ENCODE measurements at places on chromosomes 13 and 19.
A peak's percentile ranks its signal among the peaks of the same experiment; 100 is the strongest.

GRCh38 chr19:2774083-2774679 lies 8.9 kb downstream of the SGTA start:
- no peak for DNase-seq

- DNase-seq: no peak
Observed at GRCh38 chr19:19417628-19418245, 12.3 kb downstream of the GATAD2A start.

- no peak for DNase-seq
Observed at GRCh38 chr13:27461940-27462584, 11.7 kb upstream of the MTIF3 start.

GRCh38 chr19:44848036-44848811 lies 2.1 kb downstream of the NECTIN2 start:
- DNase-seq: peak; percentile 95

GRCh38 chr19:39506944-39507714 lies 7.8 kb upstream of the SELENOV start:
- peak; percentile 79 for DNase-seq

GRCh38 chr19:50509366-50509765 lies 1.6 kb downstream of the JOSD2 start:
- DNase-seq: no peak

DNA sequence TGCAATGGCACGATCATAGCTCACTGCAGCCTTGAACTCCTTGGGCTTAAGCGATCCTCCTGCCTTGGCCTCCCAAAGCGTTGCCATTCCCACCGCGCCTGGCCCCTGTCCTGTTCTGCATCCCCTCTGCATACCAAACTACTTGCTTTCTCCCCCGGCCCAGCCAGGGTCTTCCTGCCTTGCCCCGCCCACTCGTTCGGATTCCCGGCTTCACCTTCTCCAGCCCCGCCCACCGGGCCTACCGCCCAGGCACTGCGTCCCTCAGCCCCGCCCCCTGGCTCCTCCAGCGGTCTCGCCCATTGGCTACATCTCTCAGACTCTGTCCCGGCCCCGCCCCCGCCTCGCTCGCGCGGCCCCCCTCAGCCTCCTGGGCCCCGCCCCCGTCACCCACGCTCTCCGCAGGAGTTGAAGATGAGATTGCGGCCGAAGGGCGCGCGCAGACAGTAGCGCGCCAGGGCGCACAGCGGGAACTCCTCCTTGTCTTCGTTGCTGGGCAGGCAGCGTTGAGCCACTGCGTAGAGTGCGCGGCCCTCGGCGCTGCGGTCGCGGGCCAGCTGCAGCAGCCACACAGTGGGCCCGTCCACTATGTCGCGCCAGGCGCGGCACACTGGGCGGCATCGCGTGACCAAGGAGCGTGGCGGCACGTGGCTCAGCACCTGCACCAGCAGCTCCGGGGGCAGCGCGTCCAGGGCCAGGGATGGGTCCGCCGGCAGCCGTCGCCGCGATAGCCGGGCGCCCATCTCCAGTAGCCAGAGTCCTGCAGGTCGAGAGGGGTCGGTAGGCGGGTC lies 19.0 kb downstream of the MRPS12 start:
- DNase-seq: peak; percentile 95

- no peak for DNase-seq
Observed at GRCh38 chr19:41398598-41398997, 980 bp downstream of the BCKDHA start.

- peak; percentile 72 for DNase-seq
Observed at GRCh38 chr13:31431722-31432137, 232.0 kb downstream of the B3GLCT start.

- peak; percentile 90 for DNase-seq
Observed at GRCh38 chr19:43519436-43520088, 7.4 kb downstream of the ETHE1 start.

DNA sequence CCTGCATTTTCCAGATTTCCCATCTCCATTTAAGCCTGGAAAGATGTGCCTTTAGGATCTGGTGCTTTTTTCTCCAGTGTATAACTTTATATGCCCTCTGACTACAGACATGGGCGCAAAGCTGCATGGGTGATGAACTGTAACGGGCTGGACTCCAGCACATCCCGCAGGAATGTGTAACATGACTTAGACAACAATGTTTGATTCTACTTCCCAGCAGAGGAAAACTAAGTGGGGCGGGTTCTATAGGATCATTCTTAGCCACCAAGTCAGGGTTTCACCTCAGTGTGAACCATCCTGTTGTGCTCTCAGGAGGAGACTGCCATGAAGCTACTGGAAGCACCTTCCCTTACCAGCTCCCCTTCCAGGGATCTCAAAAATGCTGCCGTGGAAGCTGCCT lies 93.2 kb upstream of the SERP2 start:
- no peak for DNase-seq

DNA sequence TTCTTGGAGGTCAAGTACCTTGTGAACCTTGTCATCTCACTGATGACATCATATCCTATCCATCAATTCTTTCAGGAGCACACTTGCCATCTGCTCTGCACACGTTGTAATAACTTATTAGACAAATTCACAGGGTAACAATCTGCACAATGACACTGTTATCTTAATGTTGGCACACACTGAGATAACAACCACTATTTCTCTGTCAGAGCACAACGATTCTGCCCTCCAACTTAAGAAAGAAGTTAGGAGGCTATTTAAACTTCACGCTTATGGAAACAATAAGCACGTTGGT lies 351.3 kb downstream of the DACH1 start:
- DNase-seq: no peak

- no peak for DNase-seq
Observed at GRCh38 chr19:18876865-18877264, 19.1 kb downstream of the CERS1 start.

- no peak for DNase-seq
Observed at GRCh38 chr19:18613589-18614234, 1.0 kb downstream of the TMEM59L start.

DNA sequence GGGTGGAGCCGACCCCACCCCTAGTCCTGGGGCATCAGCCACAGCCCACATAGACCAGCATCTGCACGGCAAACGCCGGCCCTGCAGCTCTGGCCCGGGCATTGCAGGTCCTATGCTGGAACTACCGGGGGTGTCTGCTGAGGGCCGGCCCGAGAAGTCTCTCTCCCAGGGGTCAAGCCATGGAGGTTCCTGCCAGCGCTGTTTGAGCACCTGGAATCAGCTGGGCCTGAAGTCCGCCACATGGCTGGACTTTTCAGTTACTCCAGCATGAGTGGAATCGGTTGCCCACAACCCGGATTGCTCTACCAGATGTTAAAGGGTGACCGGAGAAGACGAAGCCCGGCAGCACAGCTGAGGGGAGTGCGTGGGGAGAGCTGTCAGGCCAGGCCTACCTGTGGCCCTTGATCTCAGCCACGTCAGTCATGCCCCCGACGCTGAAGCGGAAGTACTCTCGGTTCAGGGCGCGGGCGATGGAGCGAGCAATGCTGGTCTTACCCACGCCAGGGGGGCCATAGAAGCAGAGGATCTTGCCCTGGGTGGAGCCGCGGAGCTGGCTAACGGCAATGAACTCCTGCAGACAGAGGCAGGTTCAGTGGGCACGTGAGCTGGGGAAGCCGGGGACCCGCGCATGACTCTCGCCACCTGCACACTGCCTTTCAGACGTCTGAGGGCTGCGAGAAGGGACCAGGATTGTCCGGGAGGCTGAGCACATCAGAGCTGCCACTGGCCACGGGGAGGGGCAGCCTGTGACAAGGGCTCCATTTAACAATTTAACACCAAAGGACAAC lies 8.7 kb downstream of the RPL36 start:
- no peak for DNase-seq

- DNase-seq: no peak
Observed at GRCh38 chr19:56310462-56310861, 4.2 kb downstream of the ZSCAN5A start.

DNA sequence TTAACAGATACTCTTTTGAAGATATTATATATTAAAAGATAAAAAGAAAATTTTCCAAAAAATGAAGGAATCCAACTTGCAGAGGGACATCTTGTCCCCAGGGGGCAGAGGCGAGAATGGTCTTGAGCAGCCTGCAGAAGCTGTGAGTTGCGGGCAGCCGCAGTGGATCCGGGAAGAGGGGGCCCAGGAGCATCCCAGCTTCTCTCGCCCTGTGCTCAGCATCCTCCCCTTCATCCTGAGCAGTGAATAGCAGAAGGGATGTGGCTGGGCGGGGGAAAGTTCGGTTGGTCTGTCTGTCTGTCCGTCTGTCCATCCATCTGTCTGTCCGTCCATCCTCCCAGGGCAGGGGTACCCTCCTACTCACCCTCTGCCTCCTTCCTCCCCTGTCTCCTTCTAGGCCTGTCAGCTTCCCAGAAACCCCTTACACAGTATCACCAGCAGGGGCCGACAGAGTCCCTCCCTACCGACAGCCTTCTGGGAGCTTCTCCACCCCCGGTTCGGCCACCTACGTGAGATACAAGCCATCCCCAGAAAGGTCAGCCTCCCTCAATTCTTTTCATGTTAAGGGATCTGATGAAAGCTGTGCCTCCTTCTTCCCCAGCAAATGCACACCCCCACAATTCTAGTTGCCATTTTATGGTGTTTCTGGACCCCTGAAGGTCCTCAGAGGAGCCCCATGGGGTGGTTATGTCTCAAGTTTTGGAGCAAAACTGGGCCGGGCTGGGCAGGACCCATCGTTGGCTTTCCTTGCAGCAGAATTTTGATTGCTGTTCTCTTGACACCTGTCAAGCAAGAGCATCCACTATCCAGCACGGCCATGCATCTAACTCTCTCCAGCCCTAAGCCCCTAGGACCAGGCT lies 81.6 kb downstream of the DPF1 start:
- peak; percentile 39 for DNase-seq

GRCh38 chr13:92739306-92739818 lies 487.2 kb upstream of the GPC6 start:
- no peak for DNase-seq

- DNase-seq: no peak
Observed at GRCh38 chr13:104460554-104460953, 1394.3 kb upstream of the SLC10A2 start.
